ENCODE measurements at places on chromosomes 6 and 20. TPM values are rescaled to one million over a fixed set of nuclear protein-coding genes. Genes with fewer than 3 reads are reported as not detected.

- ATAC-seq = no peak
Observed at GRCh38 chr6:3504938-3505805, 48.3 kb upstream of the SLC22A23 start.

The FKBP1C gene
- not detected for total RNA-seq

The INSM1 gene
- total RNA-seq = not detected

- ATAC-seq = no peak
Observed at GRCh38 chr20:23027721-23028120, 7.4 kb upstream of the SSTR4 start.

DNA sequence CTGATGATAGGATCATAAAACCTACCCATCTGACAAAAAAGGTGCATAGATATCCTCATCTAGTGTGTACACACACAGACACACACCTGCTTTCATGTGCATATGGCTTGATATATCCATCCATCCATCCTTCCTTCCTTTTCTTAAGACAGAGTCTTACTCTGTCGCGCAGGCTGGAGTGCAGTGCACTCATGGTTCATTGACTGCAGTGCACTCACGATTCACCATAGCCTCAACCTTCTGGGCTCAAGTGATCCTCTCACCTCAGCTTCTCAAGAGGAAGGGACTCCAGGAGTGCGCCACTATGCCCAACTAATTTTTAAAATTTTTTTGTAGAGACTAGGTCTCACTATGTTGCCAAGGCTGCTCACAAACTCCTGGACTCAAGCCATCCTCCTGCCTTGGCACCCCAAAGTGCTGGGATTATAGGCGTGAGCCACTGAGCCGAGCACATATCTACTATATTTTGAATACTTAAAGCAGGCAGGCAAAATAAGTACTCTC is 27.1 kb downstream of the ADNP start:
- no peak for ATAC-seq

- no peak for ATAC-seq
Observed at GRCh38 chr20:10916312-10916711, 242.5 kb upstream of the JAG1 start.

Data from esophagus mucosa (tissue), 1 donor.